Hypothalamus (tissue), 51 donors: ENCODE measurements at places on chromosomes 2 and 18.

GRCh38 chr2:16653083-16653375 is 12.6 kb downstream of the CYRIA start:
- DNase-seq = no peak

DNA sequence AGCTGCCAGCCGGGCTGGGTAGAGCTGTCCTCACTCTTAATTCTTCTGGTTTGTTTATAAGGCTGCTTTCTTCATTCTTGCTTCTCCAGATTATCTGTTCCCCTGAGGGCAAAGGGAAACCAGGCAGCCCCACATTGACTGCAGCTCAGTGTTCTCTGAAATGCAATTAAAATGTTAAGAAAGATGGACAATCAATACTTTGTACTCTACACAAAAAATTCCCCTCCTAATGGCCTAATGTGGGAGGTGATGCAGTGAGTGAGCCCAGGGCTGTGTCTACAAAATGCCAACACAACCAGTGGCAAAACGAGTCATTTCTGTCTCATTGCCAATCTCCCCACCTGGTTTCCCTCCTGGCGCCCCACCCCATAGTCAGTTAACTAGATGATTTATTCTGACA is 541.7 kb upstream of the RAB6C start:
- DNase-seq = no peak

- DNase-seq = no peak
Measured at GRCh38 chr2:174919947-174920595, 85.1 kb downstream of the CHN1 start.

DNA sequence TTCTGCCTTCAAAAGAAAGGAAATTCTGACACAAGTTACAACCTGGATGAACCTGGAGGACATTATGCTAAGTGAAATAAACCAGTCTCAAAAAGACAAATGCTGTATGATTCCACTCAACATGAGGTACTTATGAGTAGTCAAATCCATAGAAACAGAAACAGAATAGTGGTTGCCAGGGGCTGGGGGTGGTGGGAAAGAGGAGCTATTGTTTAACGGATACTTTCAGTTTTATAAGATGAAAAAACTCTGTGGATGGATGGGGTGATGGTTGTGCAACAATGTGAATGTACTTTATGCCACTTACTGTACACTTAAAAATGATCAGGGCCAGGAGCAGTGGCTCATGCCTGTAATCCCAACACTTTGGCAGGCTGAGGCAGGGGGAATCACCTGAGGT is 15.4 kb downstream of the SLC35F5 start:
- DNase-seq = no peak

DNA sequence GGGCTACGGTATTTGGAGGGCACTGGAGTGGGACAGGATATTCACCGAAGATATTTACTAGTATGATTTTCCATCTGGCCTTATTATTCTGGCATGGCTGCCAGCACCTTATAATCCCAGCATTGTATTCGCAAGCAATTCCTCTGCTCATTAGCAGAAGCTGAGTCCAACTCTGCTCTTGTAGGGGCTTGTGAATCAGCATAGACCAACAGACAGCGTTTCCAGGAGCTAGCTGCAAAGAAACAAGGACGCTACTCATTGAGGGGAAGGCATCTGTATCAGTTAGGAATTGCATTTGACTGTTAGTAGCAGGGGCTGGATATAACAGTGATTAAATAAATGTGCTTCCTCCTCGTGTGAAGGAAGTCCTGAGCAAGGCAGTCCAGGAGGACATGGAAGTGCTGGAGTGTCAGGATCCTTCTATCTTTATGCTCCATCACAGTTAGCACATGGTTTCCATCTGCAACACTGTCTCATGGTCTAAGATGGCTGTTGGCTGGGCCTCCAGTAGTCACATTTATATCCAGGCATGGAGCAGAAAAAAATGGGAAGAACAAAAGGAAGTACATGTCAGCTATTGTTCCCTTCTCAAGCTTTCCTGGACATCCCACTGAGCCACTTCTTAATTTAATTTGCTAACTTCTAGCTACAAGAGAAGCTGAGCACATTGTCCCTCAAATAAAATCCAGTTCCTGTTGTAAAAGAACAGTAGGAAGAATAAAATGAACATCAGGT is 214.1 kb downstream of the C1D start:
- no peak for DNase-seq

- no peak for DNase-seq
Measured at GRCh38 chr2:240156435-240157146, 16.1 kb upstream of the OTOS start.

- DNase-seq = no peak
Measured at GRCh38 chr2:196162586-196163175, 8.7 kb downstream of the STK17B start.

DNA sequence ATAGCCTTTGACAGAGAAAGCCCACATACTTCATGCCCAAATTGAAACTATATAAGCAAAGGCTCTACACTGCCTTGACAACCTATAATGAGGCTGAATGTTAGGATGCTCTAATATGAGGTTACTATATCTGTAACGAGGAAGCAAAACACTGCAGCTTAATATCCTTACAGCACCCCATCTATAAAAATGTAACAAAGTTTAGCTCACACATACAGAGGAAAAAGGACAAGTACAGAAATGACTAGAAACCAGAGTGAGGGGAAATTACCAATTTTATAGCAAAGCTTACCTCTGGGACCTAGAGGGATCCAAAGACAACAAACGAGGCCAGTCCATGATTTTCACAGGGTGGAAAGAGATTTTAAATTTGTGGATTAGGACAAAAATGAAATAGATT is 138.5 kb downstream of the COL4A4 start:
- no peak for DNase-seq

- no peak for DNase-seq
Measured at GRCh38 chr2:232276733-232277313, 101.7 kb upstream of the ALPP start.

DNA sequence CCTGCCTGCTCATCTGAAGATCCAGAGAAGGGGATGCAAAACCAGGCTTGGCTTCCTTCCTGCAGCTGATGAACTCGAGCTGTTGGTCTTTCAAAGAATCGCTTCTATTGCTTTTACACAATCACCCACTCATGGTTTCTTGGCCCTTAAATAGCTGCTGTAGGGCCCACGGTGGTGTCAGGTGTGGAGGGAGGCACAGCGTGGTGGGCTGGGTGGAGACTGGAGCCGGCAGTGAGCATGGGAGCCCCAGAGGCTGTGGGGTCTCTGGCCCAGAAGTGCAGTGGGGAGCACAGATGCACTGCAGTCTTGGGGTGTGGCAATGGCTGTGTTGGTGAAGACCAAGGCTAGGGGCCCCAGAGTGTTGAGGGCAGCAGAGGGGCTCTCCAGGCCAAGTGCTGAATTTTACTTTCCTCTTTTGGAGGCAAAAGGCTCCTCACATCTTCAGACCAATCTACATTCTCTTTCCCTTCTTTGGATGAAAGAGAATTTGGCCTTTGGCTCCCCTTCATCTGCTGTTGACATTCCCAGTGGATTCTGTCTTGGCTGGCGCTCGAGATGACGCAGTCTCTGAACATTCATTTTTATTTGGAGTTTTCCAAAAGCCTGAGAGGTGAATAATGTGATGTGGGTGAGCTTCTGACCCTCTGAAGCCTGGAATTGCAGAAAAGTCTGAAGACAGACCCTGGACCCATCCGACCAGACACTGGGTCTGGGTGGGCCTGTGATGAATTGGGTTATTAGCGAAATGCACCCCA is 70.1 kb upstream of the ASB18 start:
- DNase-seq = no peak

- no peak for DNase-seq
Measured at GRCh38 chr2:5111581-5111980, 580.6 kb upstream of the SOX11 start.

- no peak for DNase-seq
Measured at GRCh38 chr2:191285252-191285651, 40.0 kb downstream of the MYO1B start.

GRCh38 chr2:10047616-10048500 is 4.5 kb downstream of the KLF11 start:
- no peak for DNase-seq

GRCh38 chr18:13141209-13141608 is 77.4 kb upstream of the LDLRAD4 start:
- no peak for DNase-seq

GRCh38 chr18:61896757-61897156 is 4.0 kb upstream of the RNF152 start:
- no peak for DNase-seq

DNA sequence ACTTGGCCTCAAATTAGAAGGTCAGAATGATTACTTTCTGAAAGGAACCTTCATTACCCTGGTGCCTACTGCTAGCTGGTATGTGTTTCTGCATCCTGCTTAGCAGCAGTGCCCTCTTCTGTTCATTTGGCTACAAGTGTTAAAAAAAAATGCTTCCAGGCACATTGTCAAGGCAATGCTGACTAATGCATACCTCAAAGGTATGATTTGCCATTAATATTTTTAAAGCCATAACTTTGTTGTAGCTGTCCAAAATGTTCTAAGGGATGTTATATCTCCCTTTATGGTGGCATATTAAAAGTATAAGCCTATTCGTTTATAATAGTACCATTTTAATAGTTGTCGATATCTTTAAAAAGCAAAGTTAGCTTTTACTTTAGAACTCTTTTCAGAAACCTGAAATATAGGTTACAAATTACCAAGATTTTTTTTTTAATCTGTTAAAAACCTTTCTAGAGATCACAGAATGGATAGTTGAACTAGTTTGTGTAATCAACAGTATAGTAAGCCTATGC is 52.0 kb upstream of the FAM171B start:
- peak; percentile 75 for DNase-seq

- no peak for DNase-seq
Measured at GRCh38 chr2:218263817-218264641, 3.2 kb downstream of the GPBAR1 start.

- DNase-seq = no peak
Measured at GRCh38 chr2:240135706-240136012, 446 bp downstream of the COPS9 start.

DNA sequence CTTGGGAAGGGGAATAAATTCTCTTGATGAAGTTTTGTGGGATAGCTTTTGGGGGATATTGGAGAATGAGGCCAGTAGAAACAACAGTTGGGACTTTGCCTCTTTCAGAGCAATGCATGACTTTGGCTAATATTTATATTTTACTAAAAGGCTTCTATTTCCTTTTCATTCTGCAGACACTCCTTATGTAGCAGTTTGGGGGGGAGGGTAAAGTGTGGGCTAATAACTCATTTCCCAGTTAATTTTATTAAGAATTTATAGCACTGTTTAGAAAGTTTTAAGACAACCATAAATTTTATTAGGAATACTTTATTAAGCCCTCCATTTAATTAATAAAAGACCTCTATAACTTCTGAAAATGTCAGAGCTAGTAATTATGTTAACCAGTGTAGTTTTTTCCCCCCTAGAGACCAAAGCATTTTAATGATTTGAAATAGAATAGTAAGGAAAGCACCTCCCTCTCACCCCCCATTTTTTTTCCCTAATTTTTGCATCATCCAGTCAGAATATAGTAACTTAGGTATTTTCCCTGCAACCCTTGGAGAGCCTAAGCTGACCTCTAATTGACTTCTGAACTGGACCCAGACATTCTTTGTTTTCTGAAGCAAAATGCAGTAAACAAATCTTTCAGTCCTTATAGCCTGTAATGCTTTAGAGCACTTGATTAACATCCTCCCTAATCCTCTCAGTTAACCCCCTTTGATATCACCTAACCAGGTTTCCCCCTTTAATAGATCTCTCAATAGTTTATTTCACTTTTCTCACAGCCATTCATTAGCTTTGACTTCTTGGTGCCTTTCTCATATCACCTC is 5.0 kb upstream of the MEIS1 start:
- DNase-seq = no peak
